ENCODE measurements at places on chromosomes 6 and 20. TPM values are rescaled to one million over a fixed set of nuclear protein-coding genes. Genes with fewer than 3 reads are reported as not detected.

The LY6G6C gene
- not detected for total RNA-seq

- no peaks in the 10 kb centered on the region for H3K27me3 ChIP-seq
- DNase-seq = no peak
- no peak overlapping the region for H3K4me3 ChIP-seq
- H3K27ac ChIP-seq = no peak overlapping the region
Observed at GRCh38 chr6:134549854-134550253, 231.9 kb upstream of the SGK1 start.

GRCh38 chr6:47789553-47789952 is 7.7 kb downstream of the OPN5 start:
- no peak overlapping the region for H3K27ac ChIP-seq
- no peaks in the 10 kb centered on the region for H3K36me3 ChIP-seq
- peaks cover 9% of the 10 kb centered on the region for H3K4me1 ChIP-seq
- no peak overlapping the region for H3K4me3 ChIP-seq
- no peak for DNase-seq

DNA sequence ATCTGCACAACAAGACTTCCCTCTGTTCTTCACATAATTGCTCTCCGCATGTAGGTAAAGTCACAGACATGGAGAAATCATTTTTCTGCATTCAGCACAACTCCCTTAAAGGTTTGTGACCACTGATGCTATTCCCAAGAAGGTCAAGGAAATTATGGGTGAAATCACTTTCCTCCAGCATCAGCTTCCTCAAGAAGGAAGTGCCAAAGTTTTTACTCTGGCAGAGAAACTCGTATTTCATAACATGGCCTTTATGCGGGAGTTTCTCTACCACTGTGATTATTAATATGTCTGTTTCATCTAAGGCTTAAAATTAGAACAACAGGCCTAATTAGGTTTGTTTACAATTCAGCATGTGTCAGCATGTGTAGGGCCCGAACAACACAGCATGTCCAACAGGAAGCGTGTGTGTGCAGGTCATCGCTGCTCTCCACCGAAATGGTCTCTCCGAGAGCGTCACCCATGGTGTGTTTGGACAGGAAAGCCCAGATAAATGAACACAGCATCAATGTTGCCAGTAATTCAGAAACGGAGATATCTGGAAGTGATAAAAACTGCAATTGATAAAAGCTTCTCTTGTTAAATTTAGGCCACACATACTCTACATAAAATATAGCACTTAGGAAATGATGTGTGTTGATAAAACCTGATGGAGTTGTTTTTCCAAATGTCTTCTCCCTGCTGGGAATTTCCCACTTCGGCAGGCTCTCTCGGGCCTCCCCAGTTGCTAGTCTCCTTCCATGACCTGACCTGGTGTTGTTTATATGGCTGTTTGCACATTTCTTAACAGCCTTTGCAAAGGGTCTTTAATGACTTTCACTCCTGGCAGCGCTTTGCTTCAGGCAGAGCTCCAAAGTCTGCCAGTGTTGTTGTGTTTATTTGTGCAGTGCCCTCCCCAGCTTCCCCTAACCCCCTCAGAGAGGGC is 265.1 kb upstream of the CEP162 start:
- no peak for DNase-seq
- no peaks in the 10 kb centered on the region for H3K27me3 ChIP-seq
- H3K36me3 ChIP-seq = no peaks in the 10 kb centered on the region
- H3K4me1 ChIP-seq = no peaks in the 10 kb centered on the region

All from adrenal gland (tissue), 19 donors.